T1000 (cell line): ENCODE measurements at places on chromosomes 5 and 9.

DNA sequence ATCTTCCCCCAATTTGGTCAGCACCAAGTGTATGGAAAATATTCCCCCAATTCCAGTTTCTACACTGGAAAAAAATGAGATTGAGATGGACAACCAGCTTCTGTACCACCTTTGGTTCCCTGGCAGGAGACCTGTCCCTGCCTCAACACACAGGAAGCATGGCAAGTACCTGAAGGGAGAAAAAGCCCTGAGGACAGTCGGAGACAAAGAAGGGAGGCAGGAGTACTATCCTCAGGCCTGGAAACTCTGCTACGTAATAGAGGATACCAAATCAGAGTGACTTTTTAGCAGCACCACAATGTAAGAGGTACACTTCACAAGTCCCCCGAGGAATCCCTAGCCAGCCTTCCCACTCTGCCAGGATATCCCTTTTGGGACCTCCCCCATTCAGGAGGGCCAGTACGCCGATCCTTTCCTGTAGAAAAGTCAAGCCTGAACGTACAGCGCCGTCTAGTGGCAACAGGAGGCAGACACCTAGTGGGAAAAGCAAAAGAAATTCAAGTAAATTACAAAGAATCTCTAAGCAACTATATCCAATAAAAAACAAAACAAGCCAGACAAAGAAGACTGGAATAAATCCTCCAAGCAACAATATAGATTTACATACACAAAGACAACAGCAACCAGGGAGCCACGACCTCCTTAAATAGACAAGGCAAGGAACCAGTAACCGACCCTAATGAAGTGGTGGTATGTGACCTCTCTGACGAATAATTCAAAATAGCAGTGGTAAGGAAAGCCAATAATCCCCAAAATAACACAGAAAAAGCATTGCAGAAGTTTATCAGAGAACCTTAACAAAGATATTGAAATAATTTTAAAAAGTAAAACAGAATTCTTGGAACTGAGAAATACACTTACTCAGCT, 63.3 kb upstream of the SLCO6A1 start:
- DNase-seq: no peak

DNA sequence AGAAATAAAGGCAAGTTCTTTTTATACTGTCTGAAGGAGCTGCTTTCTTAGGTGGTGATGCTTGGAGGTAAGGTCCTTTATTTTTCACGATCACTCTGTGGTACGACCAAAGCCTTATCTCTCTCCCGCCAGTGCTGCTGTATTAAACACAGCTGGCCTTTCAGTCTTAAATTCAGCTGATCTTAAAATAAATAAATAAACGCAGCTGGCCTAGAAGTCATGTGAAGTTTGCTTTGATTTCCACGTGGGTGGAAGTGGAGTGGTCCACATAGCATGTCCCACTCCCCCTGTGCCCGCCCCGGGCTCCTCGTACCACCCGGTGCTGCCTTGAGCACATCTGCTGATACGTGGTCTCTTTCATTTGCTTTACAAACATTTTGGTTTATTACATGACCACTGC, 260.4 kb downstream of the FANCC start:
- DNase-seq: no peak

DNA sequence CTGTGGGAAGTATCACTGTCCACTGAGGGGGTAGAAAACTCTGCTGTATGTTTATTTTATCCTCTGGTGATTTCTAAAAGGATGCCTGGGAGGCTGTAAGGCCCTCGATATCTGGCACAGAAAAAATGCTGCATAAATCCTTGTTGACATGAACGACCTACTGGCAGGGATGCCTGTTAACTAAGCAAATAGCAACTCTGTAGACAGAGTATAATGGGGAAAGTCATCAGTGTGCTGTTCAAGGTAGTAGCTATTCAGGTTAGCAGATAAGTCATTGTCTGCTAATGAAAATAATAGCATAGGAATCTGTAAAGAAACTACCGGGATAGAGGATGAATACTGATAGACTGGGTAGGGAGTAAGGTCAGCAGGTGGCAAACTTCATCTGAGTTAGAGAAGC, 194.8 kb downstream of the TARS1 start:
- no peak for DNase-seq

DNA sequence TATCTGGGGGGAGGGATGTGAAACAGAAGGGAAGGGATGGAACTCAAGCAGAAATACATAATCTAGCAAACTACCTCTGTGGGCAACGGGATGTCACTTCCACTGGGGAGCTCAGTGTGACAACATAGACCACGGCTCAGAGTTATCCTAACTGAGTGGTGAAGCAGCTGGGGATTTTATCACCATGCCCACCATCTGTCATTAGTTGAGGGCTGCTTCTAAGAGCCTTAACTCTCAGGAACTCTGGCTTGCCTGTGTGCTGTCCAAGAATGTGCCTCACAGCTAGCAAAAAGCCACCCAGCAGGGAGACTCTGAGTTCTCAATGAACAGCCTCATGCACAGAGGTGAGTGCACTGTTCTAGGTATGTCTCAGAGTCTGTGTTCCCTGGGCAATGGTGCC, 90.6 kb upstream of the CXCL14 start:
- DNase-seq: no peak

GRCh38 chr9:36862206-36863145, 171.6 kb downstream of the PAX5 start:
- no peak for DNase-seq

DNA sequence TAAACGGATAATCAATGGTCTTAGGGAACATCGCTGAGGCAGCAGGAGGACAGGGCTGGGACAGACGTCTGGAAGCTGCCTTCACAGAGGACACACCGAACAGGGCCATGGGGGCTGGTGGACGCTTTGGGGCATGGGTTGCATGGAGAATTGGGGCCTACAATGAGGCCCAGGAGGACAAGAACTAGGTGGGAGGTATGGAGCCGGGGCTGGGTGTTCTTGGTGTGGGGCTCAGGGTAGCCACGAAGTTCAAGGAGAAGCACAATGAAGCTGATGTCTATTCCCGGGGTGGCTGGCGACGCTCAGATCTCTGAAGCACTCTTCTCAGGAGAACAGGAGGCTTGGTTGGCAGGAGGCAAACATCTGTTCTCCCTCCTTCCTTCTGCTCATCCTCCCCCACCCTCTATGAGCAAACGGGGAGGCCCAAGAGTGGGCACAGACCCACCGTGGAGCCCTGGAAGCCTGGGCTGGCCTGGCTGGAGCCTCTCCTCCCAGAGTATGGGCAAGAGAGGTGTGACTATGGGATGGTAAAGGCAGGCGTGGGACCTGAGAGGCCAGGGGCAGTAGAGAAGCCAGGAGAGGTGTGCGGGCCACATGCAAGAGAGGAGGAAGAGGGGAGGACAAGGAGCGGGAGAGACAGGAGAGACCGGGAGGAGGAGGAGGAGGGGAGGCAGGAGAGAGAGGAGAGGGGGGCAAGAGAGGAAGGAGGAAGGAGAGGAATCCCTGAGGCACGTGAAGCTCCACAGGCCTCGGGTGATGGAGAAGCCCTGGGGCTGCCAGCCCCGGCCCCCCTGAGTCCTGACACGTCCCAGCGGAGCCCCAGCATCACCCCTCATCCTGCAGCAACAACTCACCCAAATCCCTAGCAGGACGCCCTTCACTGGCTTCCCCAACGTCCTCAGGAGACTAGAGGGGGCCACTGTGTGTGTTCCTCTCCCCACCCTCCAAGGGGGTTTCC, 159.1 kb downstream of the OLFM1 start:
- no peak for DNase-seq

DNA sequence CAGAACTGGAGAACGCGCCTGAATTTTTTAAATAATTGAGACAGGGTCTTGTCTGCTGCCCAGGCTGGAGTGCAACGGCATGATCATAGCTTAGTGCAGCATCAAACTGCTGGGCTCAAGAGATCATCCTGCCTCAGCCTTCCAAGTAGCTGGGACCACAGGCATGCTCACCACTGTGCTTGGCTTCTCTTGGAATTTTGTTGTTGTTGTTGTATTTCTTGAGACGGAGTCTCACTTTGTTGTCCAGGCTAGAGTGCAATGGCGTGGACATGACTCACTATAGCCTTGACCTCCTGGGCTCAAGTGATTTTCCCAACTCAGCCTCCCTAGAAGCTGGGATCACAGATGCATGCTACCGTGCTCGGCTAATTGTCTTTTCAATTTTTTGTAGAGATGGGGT, 58.4 kb upstream of the DAB2IP start:
- DNase-seq: no peak

GRCh38 chr9:88807426-88807825, 183.8 kb upstream of the S1PR3 start:
- no peak for DNase-seq

DNA sequence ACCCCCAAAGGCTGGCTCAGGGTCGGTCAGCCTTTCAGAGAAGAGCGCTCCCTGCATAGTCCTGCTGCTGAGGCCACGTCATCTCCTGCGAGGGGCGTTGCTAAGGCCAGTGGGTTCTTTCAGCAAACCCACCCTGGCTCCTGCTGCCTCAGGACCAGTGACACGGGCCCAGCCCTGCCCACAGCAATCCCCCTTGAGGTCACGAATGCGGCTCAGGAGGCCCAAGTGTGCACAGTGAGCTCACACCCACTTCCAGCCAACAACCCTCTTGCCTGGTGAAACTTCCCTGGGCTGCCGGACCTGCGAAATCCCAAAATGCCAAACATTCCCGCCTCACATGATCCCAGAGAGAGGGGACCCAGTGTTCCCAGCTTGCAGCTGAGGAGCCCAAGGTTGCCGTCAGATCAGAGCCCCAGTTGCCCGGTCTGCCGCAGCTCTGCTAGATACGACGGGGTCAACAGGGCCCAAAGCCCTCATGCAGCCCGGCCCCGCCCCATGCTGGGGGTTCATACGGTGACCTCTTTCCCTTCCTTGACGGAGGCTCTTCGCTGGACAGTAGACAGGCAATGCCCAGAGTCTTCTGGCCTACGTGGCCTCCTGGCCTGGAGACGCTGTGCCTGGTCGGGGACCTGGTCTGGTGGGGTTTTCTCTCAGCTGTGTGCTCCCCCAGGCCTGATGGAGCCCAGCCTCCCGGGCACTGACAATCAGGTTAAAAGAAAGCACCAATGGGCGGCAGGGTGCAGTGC, 116.4 kb upstream of the COL5A1 start:
- no peak for DNase-seq

DNA sequence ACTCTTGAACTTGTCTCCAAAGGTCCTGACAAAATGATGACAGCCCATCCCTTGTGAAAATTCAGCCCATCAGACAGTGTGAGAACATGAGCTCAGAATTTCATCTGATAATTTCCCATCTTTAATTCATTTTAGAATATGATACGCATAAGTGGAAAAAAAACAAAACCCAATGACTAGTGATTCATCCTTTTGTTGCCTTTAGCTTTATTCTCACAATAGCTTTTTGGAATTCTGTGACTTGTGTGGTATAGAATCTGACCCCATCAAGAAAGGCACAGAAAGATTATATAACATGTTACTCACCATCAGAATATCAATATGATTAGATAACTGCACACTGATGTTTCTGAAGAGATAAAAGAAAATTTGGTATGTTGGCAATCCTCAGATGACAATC, 16.1 kb upstream of the TMED7 start:
- no peak for DNase-seq

DNA sequence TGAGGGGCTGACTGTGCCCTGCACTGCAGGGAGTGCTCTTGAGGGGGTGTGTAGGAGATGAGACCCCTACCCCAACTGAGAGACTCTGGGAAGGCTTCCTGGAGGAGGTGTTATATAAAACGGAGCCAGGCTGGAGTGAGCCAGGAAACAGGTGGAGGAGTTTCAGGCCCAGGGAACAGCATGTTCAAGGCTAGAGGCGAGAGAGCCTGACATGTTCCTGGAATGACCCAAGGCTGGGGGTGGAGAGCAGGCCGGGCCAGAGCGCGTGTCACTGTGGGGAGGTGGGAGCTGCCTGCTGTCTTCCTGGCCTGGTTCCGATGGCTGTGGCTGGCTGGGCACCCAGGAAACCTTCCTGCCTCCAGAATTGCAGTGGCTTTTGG, 48.7 kb downstream of the RXRA start:
- no peak for DNase-seq

DNA sequence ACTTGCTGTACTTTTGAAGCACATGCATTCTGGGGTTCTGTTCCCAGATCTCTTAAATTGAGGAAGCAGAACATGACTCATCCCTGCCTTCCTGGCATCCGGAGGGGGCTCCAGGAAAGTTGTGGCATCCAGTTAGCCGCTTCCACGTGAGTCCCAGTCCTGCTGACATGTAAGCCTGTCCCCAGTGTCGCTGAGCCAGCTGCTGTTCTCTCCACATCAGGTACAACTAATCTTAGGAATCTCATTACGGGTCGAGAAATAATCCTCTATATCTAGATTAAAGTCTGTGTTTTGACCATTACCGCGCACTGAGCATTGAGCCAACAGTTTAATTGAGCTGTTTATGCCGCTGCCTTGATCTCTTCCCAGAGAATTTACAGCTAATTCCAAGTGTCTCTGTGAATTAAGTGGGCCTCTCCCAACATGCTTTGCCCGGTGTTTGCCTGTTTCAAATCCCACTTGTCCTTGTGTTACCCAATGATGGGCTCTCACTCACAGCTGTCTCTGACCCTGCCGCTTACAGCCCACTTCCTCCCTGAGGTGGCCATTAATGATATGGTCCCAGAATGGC, 10.5 kb upstream of the SHB start:
- DNase-seq: no peak

DNA sequence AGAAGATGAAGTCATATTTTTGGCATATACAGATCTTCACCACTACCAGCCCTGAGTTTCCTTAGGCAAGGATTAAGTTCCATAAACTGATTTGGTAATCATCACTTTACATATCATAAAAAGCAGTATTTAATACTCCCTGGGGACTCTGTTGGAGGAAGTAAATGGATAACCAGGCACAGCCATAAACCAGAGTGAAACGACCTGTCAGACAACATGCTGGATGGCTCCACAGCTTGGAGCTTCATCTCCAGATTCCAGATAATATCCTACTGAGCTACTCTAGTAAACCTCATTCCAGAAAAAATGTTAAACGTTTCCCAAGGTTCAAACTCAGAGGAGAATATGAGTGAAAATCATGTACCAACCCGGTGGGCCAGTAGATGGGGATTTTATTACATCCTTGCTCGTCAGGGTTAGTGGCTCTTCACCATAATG, 109.2 kb downstream of the BASP1 start:
- no peak for DNase-seq

GRCh38 chr9:129672702-129673101, 7.3 kb downstream of the PRRX2 start:
- no peak for DNase-seq

DNA sequence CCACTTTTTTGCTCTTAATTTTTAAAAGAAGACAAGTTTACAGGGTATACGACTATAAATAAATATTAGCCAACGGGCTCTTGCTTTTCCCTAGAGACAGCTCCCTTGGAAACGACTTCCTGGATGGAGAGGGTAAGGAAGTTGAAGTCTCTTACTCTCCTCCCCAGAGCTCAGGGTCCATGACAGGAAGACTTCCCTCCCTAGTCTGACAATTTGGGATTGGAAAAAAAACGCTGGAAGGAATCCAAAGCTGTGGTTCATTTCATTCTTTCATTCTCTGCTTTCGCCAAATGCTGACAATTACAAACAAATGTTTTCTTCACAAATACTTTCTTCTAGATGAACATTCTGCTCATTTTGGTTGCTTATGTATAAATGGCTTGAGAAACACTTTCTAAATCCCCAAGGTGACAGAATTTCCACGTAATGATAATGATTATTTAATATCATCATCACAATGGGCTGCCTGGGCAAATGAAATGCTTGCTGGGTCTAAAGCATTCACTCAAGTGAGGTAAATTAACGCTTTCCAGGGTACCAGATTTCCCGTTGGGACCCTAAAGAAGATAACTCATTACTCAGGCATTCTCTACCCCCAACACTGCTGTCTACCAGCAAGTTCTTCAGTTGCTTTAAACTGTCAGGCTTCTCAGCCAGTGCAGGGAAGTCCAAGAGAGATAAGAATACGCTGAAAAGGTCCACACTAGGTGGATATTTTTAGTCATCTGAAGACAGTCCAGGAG, 139.8 kb upstream of the SLC30A5 start:
- no peak for DNase-seq
